T-cell (primary cell): ENCODE measurements at places on chromosomes 2 and 18.

GRCh38 chr2:209872675-209873074 is 101.0 kb downstream of the UNC80 start:
- no peak for DNase-seq

- no peak for DNase-seq
These were observed 67.3 kb upstream of the SPOPL start for GRCh38 chr2:138433995-138434951.

- no peak for DNase-seq
These were observed 230.0 kb downstream of the ACTR3 start for GRCh38 chr2:114119862-114120261.

DNA sequence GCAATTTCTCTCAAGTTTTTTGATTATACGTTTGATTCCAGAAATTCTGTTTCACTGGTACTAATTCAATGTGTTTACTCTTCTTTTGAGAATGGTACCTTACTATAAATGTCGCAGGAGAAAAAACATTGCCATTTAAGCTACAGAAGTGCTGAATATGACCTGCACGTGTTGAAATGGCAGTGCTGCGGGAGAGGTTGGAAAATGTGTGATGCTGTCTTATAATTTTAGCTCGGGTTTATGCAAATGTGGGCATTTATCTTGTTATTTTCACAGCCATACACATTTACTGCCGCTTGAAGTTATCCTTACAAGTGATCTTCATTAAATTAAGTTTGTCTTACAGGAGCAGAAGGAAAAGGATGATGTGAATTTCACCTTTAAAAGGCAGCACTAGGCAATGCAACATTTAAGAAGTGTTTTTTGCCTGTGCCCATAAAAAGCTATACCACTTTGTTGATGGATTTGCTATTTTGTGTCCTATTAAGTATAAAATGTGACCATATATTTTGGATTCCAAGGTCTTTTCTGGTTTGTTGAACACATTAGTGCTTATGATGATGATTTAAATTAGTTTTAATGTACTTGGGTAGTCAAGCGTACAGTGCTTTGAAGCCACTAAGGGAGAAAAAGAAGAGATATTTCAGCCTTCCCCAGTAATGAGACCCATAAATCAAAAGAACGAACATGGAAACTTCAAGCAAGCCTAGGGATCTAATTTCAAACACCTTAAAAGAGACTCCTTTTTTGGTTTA is 112.1 kb downstream of the LTBP1 start:
- DNase-seq: no peak

DNA sequence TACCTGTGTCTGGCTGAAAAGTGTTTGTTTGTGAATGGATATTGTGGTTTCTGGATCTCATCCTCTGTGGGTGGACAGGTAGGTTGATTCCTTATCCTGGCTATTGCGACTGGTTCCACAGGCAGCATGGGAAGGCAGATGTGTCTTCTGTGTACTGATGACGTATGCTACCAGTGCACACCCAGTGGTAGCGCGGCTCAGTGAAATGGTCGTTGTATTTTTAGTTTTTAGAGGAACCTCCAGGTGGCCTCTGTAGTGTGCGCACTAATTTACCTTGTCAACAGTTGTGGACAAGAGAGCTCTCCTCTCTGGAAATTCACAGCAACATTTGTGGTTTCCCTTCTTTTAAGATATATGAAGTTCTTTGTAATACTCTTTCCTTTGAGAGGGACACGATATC is 52.5 kb downstream of the CCDC74A start:
- DNase-seq: no peak

- peak; percentile 34 for DNase-seq
These were observed 507 bp downstream of the PKP4 start for GRCh38 chr2:158457092-158457825.

GRCh38 chr2:55859875-55860274 is 63.7 kb downstream of the EFEMP1 start:
- no peak for DNase-seq

DNA sequence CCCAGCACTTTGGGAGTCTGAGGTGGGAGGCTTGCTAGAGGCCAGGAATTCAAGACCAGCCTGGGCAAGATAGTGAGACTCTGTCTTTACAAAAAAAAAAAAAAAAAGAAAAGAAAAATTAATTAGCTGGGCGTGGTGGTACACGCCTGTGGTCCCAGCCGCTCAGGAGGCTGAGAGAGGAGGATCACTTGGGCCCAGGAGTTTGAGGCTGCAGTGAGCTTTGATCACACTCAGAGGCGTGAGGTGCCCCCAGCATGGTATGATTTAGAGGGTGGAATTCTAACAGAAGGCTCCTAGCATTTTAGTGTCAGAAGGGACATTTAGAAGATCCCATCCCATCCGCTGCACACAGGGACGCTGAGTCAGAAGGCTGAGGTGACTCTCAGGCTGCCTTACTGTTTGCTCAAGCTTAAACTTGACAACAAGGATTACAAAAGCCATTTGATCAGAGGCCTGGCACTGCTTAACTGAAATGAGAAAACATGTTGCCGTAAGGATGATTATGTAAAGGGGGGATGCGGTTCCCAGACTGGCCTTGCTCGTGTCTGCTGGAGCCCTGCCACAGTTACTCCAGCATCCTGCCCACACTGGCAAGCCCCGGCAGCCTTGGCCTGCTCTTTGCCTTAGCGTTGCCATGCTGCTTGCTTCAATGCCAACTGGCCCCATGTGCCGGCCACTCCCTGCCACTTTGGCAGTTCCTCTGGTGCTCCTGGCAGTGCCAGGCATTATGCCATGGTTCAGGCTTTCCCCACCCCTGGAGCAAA is 45.6 kb upstream of the SLC1A4 start:
- no peak for DNase-seq

DNA sequence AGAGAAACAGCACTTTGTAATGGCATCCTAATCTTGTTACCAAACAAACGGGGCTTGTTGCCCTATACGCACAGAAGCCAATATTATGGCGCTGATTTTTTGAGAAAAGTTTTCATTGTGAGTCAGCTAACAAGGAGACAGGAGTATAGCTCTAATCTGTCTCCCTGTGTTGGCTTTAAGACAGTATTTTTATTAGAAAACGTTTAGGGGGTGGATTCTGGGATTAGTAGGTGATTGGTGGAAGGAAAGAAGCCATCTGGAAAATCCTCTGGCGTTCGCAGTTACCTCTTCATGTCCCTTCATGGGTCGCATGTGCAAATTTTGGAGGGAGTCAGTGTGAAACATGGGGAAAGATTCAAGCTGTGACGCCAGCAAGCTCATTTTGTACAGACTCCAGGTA is 698 bp upstream of the TMEM237 start:
- DNase-seq: no peak

GRCh38 chr2:227153758-227154486 is 10.1 kb downstream of the COL4A4 start:
- DNase-seq: no peak

GRCh38 chr18:46222710-46223360 is 118.7 kb downstream of the HAUS1 start:
- DNase-seq: no peak

DNA sequence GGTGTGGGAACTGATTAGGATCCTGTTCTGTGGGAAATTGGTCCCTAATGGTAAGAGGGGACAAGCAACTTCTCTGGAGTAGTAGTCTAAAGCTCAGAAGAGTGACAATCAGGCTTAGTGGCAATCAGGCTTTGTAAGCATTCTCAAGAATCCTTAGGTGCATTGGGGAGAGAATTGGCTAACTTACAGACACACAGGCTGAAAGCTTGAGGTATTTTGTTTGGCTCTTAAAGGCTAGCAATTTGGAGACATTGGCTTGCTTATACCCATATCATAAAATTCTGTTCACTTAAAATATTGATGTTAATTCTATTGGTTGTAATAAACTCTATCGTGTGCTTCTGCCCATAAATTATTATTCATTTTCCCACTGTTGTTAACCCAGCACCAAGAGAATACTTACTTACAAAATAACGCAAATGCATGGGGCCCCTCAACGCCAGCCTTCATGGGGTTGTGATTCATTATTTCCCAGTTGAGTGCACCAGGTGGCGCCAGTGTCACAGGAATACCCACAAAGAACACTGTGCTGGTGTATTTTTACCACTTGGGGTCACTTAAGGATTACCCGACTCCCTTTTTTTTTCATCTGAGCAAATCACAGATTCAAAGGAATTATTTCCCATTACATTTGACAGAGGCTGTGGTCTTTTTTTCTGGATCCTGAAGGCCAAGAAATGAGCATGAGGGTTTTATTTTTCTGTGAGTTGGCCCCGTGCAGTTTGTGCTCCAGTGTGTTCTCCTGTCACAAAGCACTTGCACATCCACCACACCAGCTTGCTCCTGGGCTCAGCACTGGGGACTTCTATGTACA is 45.5 kb downstream of the DDX1 start:
- peak; percentile 48 for DNase-seq

GRCh38 chr18:33205777-33206176 is 234.7 kb downstream of the CCDC178 start:
- no peak for DNase-seq

GRCh38 chr2:177026956-177027355 is 185.6 kb upstream of the HNRNPA3 start:
- no peak for DNase-seq

GRCh38 chr2:25309402-25309801 is 32.3 kb downstream of the DNMT3A start:
- peak; percentile 69 for DNase-seq

DNA sequence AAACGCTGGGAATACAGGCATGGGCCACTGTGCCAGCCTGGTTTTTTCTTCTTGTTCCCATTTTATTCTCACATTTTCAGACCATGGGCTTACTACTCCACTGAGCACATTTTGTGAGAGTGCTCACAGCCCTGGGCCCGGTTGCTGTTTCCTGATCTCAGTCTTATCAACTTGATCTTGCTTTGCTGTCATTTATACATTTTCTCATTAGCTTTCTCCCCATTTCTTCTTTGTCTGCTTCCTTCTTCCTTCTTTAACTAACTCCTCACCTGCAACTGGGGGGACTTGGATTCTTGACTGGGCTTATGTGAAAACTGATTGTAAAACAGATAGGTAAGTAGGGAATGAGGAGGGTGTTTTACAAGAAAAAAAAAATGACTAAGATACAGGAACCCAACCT is 117.3 kb downstream of the PLB1 start:
- DNase-seq: peak; percentile 37

- DNase-seq: no peak
These were observed 39.5 kb upstream of the ATP6V1B1 start for GRCh38 chr2:70895998-70896764.

DNA sequence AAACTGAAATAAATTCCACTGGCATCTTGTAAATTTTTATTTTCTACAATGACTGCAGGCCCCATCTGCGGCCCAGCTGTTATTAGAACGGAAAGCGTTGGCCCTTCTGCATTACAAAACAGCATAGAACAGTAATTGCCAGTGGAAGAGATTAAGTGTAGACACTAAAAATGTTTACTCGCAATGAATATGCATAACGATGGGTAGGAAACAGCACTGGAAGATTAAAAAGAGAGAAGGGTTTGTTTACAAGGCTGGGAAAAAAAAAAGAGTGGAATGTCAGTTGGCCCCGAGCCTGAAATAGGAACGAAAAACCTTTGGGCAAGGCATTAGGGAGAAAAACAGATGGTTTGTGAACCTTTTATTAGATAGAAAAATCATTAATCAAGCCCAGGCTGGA is 275.9 kb upstream of the TCF4 start:
- DNase-seq: no peak

- DNase-seq: no peak
These were observed 30.1 kb upstream of the EPC2 start for GRCh38 chr2:148614322-148615049.

DNA sequence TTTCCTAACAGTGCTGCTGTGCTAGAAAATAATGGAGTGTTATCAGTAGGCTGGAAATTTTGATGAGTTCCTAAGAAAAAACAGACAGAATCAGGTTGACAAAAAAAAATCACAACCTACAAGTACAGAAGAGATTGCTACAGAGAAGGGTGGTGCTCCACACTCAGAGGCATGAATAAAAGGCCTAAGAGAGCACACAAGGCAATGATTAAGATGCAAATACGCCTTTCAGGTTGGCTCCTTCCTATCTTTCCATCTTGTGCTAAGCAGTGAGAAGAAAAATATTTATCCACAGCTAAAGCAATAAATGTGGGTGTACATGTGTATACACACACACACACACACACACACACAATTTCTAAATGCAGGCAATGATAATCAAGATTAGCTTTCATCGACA is 130.6 kb upstream of the UBE2E3 start:
- no peak for DNase-seq

DNA sequence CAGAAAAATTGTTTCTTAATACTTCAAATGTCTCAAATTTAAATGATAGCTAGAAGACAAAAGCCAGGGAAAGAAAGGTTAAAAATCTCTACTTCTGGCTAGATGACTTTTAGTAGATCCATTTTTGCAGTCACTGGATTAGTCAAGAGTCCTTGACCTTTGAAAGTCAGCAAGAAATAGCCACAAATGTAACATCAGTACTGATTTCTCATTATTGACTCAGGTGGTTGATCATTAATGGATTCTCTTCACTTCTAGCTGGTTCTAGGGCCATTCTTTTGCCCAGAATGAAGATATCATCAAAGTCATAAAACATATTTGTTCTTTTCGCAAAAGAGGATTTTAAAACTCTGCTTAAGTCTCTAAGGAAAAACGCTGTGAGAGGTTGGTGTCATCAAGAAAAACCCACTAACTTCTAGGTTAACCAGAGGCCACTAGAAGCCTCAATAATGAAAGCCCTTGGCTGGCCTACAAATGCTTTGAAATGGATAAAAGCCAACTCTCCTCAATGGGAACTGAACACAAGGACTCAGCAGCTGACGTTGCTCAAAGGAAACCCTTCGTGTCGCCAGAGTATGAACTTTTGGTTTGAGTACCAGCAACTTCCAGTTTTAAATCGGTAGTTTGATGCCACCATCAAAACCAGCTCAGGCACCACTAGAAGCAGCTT is 66.3 kb downstream of the IRS1 start:
- DNase-seq: no peak

DNA sequence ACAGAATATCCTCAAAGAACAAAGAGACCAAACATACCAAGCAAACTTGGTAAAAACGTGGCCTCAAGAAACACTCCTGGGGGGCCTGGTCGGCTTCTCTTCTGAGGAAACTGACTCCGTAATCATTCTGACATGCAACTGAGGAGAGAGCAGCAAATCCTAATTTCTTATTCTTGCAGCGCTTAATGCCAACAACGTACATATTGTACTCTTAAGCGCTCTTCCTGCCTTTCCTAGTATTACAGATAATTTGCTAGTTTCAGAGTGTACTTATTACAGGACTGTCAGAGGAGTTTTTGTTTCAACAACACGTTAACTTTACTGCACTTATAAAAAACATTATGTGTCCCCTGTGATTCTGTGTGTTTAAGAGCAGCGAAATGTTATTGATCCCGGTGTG is 64.9 kb downstream of the ZNF521 start:
- DNase-seq: no peak

- no peak for DNase-seq
These were observed 170.9 kb downstream of the BCL2 start for GRCh38 chr18:63148449-63149301.

- DNase-seq: no peak
These were observed 176.1 kb upstream of the ZFP36L2 start for GRCh38 chr2:43402452-43402937.

DNA sequence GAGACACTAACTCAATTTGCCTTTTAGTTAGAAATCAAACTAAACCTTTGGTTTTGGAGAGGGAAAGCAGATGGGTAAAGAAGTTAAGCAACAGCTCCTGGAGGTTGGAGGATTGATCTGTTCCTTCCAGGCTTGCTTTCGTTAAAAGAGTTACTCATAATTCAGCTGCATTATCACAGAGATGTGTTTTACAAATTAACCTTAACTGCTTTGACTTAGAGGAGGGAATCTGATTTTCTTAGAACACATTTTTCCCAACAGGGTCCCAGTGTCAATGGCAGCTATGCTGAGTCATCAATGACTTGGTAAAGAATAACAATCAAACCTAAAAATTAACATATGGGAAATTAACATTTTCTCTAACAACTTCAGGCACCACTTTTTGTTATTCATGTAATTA is 113.4 kb downstream of the COPS8 start:
- no peak for DNase-seq

GRCh38 chr18:78196280-78196679 is 783.3 kb upstream of the SALL3 start:
- no peak for DNase-seq
